ENCODE measurements at places on chromosomes 12 and 14.

- no peak for DNase-seq
Measured at GRCh38 chr14:64755781-64756221, 51.6 kb downstream of the PLEKHG3 start.

DNA sequence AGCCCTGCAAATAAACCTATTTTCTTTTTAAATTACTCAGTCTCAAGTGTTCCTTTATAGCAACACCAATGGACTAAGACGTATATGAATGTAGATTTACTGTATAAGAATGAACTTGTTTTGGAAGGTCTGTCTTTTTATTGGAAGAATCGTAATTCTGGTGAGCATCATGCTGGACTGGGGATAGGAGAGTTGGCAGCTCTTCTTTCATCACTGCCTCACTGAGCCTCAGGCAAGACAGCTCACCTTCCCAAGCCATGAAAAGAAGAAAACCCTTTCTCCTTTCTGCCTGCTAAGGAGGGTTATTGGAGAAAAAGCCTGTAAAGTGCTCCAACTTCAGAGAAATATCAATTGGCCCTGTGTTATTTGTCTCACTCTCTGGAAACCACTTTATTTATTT, 9.1 kb upstream of the RNF34 start:
- no peak for DNase-seq

- DNase-seq = no peak
Measured at GRCh38 chr12:5480218-5480937, 48.5 kb downstream of the NTF3 start.

DNA sequence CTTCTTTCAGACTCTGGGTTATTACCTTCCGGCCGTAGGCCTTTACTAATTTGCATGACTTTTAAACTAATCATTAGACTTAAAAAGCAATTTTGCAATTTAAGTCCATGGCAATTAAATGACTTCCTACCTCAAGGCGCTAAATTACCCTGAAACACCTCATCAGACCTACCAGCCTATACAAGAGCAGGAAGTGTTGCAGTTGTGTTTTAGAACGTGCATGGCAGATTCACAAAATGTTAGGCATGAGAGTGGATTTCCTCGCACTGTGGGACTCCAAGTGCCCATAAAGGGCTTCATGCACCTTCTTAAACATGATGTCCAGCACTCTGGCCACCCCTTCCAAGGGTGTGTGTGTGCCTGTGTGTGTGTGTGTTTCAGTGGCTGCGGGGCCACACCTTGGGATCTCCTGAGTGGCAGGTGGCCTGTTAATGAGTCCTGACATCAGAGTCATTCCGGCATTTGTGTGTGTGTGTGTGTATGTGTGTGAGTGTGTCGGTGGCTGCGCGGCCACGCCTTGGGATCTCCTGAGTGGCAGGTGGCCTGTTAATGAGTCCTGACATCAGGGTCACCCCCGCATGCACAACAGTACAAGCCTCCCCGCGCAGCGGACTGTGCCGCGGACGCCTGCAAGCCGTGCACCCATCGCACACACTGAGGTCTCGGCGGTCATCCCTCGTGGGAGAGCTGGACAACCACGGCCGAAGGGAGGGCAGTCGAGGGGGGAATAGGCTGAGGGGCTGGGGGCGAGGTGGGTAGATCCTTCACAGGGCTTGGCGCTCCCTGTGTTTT, 900 bp downstream of the C2CD5 start:
- peak; percentile 65 for DNase-seq

DNA sequence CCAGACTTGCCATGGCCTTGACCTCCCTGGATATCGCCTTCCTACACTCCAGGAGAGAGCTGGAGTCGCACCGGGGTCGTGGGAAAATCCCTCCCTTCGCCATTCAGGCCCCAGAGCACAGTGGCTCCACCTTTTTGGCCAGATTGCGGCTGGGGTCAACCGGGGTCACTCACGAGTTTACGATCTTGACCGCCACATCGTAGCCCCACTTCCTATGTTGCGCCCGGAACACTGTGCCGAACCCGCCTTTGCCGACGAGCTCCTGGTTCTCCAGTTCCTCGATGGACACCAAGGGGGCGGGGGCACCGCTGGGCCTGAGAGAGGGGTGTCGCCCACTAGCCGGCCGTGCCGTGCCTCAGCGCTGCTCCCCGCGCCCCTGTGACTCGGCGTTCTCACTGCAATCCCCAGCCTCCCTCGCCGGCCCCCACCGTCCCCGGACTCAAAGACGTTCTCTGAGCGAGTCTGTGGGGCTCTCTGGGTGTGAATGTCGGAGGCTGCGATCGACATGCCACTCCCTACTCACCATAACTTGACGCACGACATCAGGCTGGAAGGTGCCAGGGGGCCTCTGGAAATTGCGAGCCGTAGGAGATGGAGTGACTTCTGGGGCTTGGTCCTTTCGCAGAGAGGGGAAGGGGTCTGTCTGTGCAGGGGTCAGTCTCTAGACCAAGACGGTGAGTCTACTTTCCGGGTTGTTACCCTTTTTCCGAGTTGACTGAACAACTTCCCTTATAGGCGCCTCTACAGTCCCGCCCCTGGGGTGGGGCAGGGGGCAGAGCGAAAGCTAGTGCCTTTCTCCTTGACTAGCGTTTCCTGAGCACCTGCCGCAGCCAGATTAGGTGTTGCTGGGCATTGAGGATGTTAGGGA, at the start of gene RIPK3:
Gene RIPK3 (minus strand): TSS at position 708 of the 868 bp plus-strand sequence. CDS start 165 bp downstream, at position 543.
- peak; percentile 70 for DNase-seq

DNA sequence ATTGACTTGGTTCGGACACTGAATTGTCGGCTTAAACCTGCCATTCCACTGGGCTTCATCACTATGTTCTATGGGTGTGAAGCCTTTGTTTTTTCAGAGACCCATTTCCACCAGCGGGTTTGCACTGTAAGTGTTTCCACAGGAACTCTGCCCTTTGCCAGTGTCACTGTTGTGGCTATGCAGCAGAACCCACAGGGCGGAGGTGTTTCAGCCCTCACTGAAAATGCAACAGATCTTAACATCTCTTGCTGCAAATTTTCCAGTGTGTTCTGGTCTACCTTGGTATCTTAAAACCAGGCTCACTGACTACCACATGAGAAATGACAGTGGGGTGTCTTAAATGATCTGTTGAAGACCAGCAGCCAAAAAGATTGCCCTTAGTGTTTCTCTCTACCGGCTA, 21.1 kb downstream of the PRKCH start:
- DNase-seq = peak; percentile 64

DNA sequence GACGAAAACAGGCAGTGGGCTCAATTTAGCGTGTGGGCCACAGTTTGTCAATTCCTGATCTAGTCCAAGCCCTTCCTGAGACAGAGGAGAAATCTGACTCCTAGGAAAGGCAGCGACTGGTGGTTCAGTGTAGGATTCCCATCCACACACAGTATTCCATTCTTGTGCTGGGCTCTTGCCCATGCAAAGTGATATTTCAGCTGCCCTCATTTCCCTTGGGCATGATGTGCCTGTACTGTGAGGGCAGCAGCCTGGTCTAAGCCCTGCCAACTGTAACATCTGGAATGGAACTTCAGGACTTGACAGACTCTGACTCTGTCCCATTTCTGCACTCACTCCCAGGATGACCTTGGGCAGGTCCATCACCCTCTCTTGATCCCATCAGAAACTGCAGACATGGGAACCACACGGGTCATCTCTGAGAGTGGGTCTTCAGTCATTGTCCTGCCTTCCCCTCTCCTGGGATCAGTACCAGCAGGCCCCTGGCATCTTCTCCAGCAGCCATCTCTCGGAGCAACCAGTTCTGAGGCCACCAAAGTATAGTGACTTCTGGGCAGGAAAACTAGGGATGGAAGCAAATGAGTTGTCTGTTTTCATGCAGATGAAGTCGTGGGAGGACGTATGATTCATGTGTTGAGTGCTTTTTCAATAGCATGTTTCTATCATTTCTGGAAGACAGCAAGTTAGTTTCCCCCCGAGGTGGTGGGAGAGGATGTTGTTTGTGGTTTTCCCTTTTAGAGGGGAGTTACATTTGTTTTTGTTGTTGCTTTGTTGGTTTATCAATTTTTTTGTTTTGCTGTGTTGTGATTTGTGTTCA, 54.2 kb upstream of the BCL2L14 start:
- no peak for DNase-seq

GRCh38 chr12:87529413-87529812, 499.8 kb downstream of the C12orf50 start:
- DNase-seq = no peak

- no peak for DNase-seq
Measured at GRCh38 chr14:49984424-49984823, 91.5 kb downstream of the ARF6 start.

DNA sequence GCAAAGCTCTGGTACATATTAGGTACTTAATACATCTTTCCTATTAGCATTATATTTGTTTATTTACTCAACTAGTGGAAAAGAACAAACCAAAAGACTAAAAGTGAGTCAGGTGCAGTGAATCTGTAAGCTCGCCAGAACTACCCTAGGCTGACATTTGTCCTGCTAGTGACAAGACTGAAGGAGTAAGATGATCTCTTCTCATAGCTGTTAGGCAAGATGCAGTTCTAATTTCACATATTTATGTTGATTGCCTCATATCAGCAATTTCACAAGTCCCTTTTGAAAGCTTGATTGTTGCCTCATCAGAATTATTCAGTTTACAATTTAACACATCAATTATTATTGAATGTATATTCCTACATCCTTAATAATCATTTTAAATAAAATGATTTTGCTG, 293.0 kb upstream of the NAV3 start:
- no peak for DNase-seq

DNA sequence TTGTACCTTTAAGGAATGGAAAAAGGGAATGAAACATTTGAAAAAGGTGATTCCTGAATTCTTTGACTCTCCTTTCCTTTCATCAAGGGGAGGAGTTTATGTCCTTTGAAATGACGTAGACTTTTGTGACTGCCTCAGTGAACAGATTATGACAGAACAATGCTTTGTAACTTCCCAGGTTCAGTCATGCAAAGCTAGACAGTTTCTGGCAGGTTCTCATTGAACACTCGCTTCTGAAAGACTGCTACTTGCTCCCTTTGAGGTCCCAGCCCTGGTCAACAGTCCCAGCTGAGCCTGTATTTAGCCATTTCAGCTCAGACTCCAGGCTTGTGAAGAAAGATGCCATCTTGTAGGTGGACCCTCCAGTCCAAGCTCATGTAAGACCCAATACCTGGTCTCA, 1178.9 kb downstream of the BCL11B start:
- DNase-seq = no peak

DNA sequence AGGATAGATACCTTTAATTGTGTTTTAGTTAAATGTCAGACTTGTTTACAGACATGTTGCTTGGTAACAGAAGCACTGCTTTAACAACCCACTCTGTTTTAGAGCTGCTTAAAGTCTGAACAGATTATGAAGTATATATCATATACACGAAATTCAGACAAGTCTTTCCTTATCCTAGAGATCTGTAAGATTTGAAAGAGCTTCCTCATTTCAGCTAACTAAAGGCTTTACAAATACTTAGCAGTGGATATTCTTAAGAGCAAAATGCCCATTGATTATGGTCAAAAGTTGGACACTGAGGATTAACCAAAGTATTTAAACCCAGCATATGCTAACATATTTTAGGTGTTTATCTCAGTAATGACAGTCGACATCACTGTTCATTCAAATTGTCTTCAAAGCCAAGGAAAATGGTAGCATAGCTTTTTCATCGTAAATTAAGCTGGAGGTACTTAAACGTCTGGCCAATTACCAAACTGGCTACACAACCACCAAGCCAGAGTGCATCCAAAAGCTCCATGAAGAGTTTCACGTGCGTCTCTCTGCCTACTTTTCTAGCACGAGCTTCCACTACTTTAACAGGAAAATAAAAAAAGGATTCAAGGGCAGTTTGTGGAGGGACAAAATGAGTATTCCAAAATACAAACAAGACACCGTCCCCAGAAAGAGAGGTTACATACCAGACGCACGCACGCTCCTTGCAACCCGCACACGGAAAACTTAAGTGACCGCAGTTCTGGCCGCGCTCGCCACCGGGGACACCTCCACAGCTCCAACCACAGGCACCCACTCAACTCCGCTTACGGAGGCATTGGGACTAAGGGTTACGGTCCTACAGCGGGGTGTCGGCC, 565 bp downstream of the CEP83 start:
- no peak for DNase-seq

GRCh38 chr14:44564908-44565307, 57.8 kb upstream of the FSCB start:
- no peak for DNase-seq

GRCh38 chr12:109098183-109098604, 797 bp downstream of the UNG start:
- DNase-seq = no peak

DNA sequence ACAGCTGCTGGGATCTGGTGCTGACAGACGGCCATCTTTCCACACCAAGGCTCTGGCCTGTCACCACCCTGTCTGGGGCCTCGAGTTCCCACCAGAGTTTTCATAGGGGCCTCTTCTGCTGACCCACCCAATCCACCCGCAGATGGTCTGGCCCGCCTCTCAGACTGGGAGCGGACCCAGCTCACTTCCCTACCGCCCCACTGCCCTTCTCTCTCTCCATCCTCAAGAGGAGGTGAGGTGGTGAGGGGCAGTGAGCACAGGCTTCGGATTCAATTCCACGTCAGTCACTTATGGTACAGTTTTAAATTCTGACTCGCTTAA, 12.3 kb upstream of the RPS6KL1 start:
- no peak for DNase-seq

GRCh38 chr12:1692895-1693610, 2.2 kb downstream of the ADIPOR2 start:
- DNase-seq = no peak

DNA sequence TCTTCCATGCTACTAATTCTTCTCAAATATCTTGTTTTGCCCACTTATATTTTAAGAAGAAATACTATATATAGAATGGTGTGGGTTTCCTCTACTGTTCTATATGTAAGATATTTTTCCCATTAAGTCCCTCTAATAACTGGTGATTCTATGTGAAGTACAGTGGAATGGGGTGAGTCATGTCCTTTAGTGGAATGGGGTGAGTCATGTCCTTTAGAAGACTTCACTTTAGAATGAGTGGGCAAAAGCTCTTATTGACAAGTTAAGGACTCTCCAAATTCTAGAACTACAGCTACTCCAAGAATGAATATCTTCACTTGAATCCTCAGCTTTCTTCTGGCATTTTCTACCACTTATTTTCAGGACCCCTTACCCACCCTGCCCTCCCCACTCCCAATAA, 349.9 kb downstream of the ETNK1 start:
- DNase-seq = no peak

DNA sequence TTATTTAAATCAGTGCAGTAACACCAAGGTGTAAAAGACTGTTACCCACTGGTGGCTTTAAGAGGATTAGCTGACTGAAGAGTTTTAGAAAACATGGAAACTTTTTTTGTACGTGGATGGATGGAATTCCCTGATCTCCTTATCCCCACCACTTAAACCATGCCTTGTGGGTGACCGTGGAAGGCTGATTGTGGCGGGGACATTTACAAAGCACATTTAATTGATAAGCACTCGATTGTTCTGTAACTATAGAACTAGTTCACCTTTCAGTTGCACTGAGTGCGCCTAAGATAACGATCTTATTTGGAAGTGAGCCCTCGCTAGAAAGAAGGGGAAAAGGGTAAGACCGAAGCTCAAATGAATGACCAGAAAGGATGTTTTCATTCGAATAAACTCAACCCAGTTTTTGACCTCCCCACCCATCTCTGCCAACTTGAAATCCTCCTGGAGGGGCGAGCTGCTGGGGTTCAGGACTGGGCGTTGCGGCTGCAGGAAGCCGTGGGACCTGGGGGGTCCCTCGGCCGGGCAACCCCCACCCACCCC, 688 bp upstream of the RASSF3 start:
- DNase-seq = no peak

- no peak for DNase-seq
Measured at GRCh38 chr14:20143911-20144310, 5.3 kb downstream of the OR4N5 start.

- DNase-seq = no peak
Measured at GRCh38 chr12:100675432-100675831, 101.9 kb downstream of the GAS2L3 start.

Measured in activated CD4-positive, CD25-positive, alpha-beta regulatory T cell treated with anti-CD3 and anti-CD28 coated beads, Interleukin-2, amount 50 U/mL, for 72 hours (primary cell).